MCF 10A (cell line): ENCODE measurements at places on chromosomes 6 and 20. TPM values are rescaled to one million over a fixed set of nuclear protein-coding genes. Genes with fewer than 3 reads are reported as not detected.

GRCh38 chr6:170436209-170436809 lies 116.8 kb downstream of the PSMB1 start:
- H3K27ac ChIP-seq: no peak overlapping the region
- peaks cover 10% of the 10 kb centered on the region for H3K4me1 ChIP-seq
- H3K36me3 ChIP-seq: no peaks in the 10 kb centered on the region
- no peak for DNase-seq
- no peak overlapping the region for H3K4me3 ChIP-seq
- no peaks in the 10 kb centered on the region for H3K27me3 ChIP-seq

- H3K4me1 ChIP-seq: no peaks in the 10 kb centered on the region
- no peak overlapping the region for H3K4me3 ChIP-seq
- no peak overlapping the region for H3K27ac ChIP-seq
- no peaks in the 10 kb centered on the region for H3K36me3 ChIP-seq
- DNase-seq: no peak
These were observed 207.0 kb downstream of the SLC24A3 start for GRCh38 chr20:19419396-19419795.

DNA sequence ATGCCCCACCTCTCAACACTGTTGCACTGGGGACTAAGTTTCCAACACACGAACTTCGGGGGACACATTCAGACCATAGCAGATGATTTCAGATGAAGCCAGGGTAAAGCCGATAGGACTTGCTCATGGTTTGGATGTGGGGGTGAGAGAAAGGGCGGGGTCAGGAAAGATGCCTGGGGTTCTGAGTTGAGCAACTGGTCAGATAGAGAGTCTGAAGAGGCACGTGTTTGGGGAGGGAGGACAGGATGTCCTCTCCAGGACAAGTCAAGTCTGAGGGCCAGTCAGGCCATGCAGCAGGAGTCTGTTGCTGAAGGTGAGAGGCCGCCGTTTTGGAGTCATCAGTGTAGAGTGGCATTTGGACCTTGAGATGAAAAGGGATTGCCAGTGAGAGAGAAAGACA lies 197.9 kb upstream of the SNX9 start:
- no peaks in the 10 kb centered on the region for H3K27me3 ChIP-seq
- no peak overlapping the region for H3K27ac ChIP-seq
- DNase-seq: no peak
- no peak overlapping the region for H3K4me3 ChIP-seq
- peaks cover 11% of the 10 kb centered on the region for H3K4me1 ChIP-seq
- no peaks in the 10 kb centered on the region for H3K36me3 ChIP-seq

- no peak for DNase-seq
- no peaks in the 10 kb centered on the region for H3K36me3 ChIP-seq
- no peak overlapping the region for H3K27ac ChIP-seq
- H3K4me3 ChIP-seq: no peak overlapping the region
- H3K27me3 ChIP-seq: peaks cover 48% of the 10 kb centered on the region
- H3K4me1 ChIP-seq: no peaks in the 10 kb centered on the region
These were observed 45.5 kb upstream of the UNC93A start for GRCh38 chr6:167245591-167245990.

- peaks cover under 1% of the 10 kb centered on the region for H3K4me1 ChIP-seq
- DNase-seq: no peak
- no peaks in the 10 kb centered on the region for H3K36me3 ChIP-seq
- no peak overlapping the region for H3K27ac ChIP-seq
These were observed 466.5 kb downstream of the MMUT start for GRCh38 chr6:48996461-48997119.

GRCh38 chr20:46349035-46349741 lies 40.9 kb upstream of the CDH22 start:
- H3K4me1 ChIP-seq: peaks cover 11% of the 10 kb centered on the region
- H3K36me3 ChIP-seq: peaks cover 7% of the 10 kb centered on the region
- DNase-seq: peak; percentile 47
- H3K27ac ChIP-seq: no peak overlapping the region
- no peak overlapping the region for H3K4me3 ChIP-seq

The HLA-DOB gene
- total RNA-seq: 0.56 and 0.79 TPM in 2 replicates
